ENCODE measurements at places on chromosomes 13 and 19. TPM values are rescaled to one million over a fixed set of nuclear protein-coding genes. Genes with fewer than 3 reads are reported as not detected.

- H3K27ac ChIP-seq: no peak overlapping the region
- no peaks in the 10 kb centered on the region for H3K36me3 ChIP-seq
- H3K27me3 ChIP-seq: no peaks in the 10 kb centered on the region
- no peaks in the 10 kb centered on the region for H3K4me1 ChIP-seq
- no peak overlapping the region for H3K4me3 ChIP-seq
- DNase-seq: no peak
Measured at GRCh38 chr13:84873951-84874350, 925.3 kb downstream of the SLITRK6 start.

GRCh38 chr13:42279986-42280385, 8.0 kb downstream of the AKAP11 start:
- H3K27me3 ChIP-seq: no peaks in the 10 kb centered on the region
- no peak overlapping the region for H3K4me3 ChIP-seq
- no peak for DNase-seq
- H3K36me3 ChIP-seq: peaks cover 26% of the 10 kb centered on the region

DNA sequence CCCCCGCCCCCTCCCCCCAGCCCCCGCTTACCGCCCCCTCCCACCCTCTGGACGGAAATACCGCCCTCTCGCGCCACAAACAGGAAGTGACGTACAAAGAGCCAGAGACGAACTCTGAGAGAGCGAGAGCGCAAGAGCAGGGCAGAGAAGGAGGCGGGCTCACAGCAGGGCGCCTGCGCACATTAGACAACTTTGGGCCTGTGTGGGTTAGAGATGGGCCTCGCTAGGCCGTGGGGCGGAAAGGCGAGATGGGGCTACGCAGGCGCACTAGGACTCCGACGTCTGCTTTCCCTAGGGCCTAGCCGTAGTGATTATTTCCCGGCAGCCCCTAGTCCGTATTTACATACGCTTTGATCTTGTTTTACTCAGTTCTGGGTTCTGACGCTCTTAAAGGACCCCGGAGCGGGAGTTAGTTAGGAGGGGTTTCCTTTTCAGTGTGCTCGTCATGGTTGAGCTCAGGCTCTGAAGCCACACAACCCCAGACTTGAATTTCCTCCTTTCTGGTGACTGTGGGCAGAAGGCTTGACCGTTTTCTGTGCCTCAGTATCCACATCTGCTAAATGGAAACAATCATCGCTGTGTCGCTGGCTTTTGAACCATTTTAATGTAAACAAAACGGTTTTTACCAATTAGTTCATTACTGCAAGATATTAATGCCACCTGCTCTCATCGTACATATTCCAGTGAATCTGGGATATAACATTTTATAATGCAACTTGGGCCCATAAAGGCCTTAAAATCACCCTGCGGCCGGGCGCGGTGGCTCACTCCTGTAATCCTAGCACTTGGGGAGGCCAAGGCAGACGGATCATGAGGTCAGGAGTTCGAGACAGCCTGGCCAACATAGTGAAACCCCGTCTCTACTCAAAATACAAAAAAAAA, 449 bp upstream of the AKT2 start:
- H3K4me3 ChIP-seq: peak overlapping the region; percentile 89
- peaks cover 43% of the 10 kb centered on the region for H3K4me1 ChIP-seq
- DNase-seq: peak; percentile 99
- no peaks in the 10 kb centered on the region for H3K27me3 ChIP-seq
- peaks cover 6% of the 10 kb centered on the region for H3K36me3 ChIP-seq

GRCh38 chr13:112072534-112073244, 5.7 kb downstream of the SOX1 start:
- DNase-seq: no peak
- no peak overlapping the region for H3K4me3 ChIP-seq
- peaks cover 20% of the 10 kb centered on the region for H3K36me3 ChIP-seq
- peaks cover 61% of the 10 kb centered on the region for H3K27me3 ChIP-seq
- H3K27ac ChIP-seq: no peak overlapping the region

GRCh38 chr19:52716522-52716921, 18.3 kb downstream of the ZNF611 start:
- H3K4me1 ChIP-seq: peaks cover 24% of the 10 kb centered on the region
- H3K36me3 ChIP-seq: peaks cover 91% of the 10 kb centered on the region
- peak overlapping the region; percentile 62 for H3K27ac ChIP-seq
- H3K27me3 ChIP-seq: no peaks in the 10 kb centered on the region
- no peak for DNase-seq

- peaks cover 6% of the 10 kb centered on the region for H3K4me1 ChIP-seq
- no peak for DNase-seq
- H3K27ac ChIP-seq: no peak overlapping the region
- H3K27me3 ChIP-seq: no peaks in the 10 kb centered on the region
Measured at GRCh38 chr19:35307931-35308330, 16.0 kb downstream of the MAG start.

GRCh38 chr19:7734220-7735203, 2.6 kb upstream of the CLEC4G start:
- no peak overlapping the region for H3K27ac ChIP-seq
- peaks cover 32% of the 10 kb centered on the region for H3K27me3 ChIP-seq
- H3K36me3 ChIP-seq: no peaks in the 10 kb centered on the region
- no peaks in the 10 kb centered on the region for H3K4me1 ChIP-seq
- H3K4me3 ChIP-seq: no peak overlapping the region
- no peak for DNase-seq

GRCh38 chr13:114071410-114071809, 61.0 kb downstream of the RASA3 start:
- H3K4me1 ChIP-seq: peaks cover 23% of the 10 kb centered on the region
- H3K27ac ChIP-seq: no peak overlapping the region
- no peak for DNase-seq
- H3K36me3 ChIP-seq: peaks cover 37% of the 10 kb centered on the region

DNA sequence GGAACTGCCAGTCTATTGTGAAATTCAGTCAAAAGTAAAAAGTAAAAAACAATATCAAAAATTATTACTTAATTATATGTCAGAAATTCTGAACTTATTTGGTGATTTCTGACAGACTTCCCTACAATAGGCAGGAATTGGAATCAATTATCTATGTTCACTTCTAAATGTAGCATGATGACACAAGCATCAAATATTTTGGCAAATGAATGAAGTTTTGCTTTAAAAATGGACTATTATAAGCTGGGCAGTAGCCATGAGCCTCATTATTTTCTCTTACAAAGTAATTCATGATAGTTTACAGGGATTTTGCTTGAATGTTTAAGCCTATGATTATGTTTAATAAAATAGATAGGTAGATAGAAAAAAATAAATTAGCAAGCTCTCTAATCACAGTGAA, 582.6 kb downstream of the SLITRK6 start:
- H3K36me3 ChIP-seq: no peaks in the 10 kb centered on the region
- H3K4me3 ChIP-seq: no peak overlapping the region
- no peak for DNase-seq
- H3K27me3 ChIP-seq: no peaks in the 10 kb centered on the region
- no peak overlapping the region for H3K27ac ChIP-seq
- H3K4me1 ChIP-seq: no peaks in the 10 kb centered on the region

DNA sequence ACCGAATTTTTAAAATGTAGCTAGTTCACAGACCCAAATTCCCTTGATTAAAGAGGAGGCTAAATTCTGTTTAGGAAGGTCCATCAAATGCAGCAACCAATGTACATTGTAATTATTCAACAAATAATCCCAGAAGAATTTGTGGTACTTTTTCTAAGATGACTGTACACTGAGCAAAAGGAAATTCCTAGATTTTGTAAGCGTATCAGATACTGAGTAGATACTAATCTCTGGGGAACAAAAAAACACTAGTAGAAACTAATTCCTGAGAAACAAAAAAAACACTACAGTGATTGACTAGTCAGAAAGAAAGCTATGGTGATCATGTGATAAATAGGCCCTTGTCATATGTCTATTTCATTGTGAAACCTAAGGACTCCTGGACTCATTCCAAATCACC, 246.1 kb downstream of the PCDH17 start:
- no peaks in the 10 kb centered on the region for H3K36me3 ChIP-seq
- no peak overlapping the region for H3K4me3 ChIP-seq
- H3K27me3 ChIP-seq: no peaks in the 10 kb centered on the region
- no peak overlapping the region for H3K27ac ChIP-seq

DNA sequence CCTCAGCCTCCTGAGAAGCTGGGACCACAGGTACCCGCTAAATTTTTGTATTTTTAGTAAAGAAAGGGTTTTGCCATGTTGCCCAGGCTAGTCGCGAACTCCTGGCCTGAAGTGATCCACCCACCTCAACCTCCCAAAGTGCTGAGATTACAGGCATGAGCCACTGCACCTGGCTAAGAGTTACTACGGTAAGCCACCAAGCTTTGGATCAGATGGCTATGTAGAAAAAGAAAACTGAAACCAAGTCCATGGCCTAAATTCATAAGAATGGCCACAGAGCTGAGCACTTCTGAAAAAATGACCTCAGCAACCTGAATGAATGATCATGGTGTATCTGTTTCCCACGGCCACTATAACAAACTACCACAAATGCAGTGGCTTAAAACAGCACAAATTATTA, 9.4 kb downstream of the OPA3 start:
- no peak overlapping the region for H3K4me3 ChIP-seq
- H3K4me1 ChIP-seq: peaks cover 6% of the 10 kb centered on the region
- no peaks in the 10 kb centered on the region for H3K36me3 ChIP-seq
- no peak overlapping the region for H3K27ac ChIP-seq
- DNase-seq: no peak

GRCh38 chr13:29703421-29703820, 107.9 kb upstream of the SLC7A1 start:
- no peak for DNase-seq
- H3K4me1 ChIP-seq: no peaks in the 10 kb centered on the region
- H3K4me3 ChIP-seq: no peak overlapping the region
- H3K27me3 ChIP-seq: peaks cover 29% of the 10 kb centered on the region
- no peak overlapping the region for H3K27ac ChIP-seq
- no peaks in the 10 kb centered on the region for H3K36me3 ChIP-seq

- H3K4me1 ChIP-seq: peaks cover 44% of the 10 kb centered on the region
- no peak overlapping the region for H3K27ac ChIP-seq
- no peak overlapping the region for H3K4me3 ChIP-seq
Measured at GRCh38 chr19:10817291-10818038, 18.5 kb downstream of the TMED1 start.

GRCh38 chr13:95434111-95434510, 118.4 kb upstream of the CLDN10 start:
- no peak overlapping the region for H3K27ac ChIP-seq
- H3K4me3 ChIP-seq: no peak overlapping the region
- H3K36me3 ChIP-seq: no peaks in the 10 kb centered on the region
- DNase-seq: no peak

DNA sequence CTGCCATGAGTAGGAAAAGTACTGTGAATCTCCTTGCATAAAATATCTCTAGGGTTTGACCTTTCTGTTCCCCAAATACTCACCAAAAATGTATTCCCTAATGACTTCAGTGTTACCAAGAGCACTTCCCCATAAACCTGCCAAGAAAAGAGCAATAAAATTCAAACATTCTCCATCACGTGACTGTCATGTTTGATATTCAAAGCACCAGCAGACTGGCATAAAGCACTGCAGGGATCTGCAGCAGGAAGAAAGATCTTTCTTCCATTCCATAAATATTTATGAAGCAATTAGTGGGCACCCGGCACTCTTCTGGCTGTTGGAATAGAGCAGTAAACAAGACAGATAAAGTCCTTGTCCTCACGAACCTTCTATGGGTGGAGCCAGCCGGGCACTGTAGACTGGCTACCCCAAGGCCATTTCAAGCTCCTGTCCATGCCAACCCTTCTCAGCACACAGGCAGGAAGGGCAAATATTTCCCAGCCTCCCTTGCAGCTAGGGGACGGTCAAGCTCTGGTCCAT, 20.3 kb downstream of the PLA2G4C start:
- no peak for DNase-seq
- no peak overlapping the region for H3K4me3 ChIP-seq

GRCh38 chr19:35117799-35118198, 2.2 kb downstream of the FXYD3 start:
- peaks cover 6% of the 10 kb centered on the region for H3K4me1 ChIP-seq
- DNase-seq: no peak
- no peaks in the 10 kb centered on the region for H3K27me3 ChIP-seq
- H3K27ac ChIP-seq: no peak overlapping the region

DNA sequence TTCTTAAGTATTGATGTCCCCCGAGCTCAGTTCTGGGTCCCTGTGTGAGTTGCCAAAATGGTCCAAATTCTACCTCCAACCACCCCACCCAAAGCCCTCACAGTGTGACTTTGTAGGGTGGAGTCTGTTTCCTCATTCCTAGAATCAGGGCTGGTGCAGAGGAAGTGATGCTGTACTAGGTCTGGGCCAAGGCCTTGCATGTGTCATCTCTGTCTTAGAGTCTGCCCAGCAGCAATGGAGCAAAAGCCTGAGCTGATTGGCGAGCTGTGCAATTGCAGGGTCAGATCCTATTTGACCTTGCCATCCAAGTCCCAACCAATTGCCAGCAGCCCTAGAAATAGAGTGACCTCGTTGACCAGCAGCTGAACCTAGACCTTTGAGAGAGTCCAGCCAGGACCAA, 97.0 kb upstream of the ANKRD10 start:
- peak; percentile 45 for DNase-seq
- H3K4me3 ChIP-seq: no peak overlapping the region

DNA sequence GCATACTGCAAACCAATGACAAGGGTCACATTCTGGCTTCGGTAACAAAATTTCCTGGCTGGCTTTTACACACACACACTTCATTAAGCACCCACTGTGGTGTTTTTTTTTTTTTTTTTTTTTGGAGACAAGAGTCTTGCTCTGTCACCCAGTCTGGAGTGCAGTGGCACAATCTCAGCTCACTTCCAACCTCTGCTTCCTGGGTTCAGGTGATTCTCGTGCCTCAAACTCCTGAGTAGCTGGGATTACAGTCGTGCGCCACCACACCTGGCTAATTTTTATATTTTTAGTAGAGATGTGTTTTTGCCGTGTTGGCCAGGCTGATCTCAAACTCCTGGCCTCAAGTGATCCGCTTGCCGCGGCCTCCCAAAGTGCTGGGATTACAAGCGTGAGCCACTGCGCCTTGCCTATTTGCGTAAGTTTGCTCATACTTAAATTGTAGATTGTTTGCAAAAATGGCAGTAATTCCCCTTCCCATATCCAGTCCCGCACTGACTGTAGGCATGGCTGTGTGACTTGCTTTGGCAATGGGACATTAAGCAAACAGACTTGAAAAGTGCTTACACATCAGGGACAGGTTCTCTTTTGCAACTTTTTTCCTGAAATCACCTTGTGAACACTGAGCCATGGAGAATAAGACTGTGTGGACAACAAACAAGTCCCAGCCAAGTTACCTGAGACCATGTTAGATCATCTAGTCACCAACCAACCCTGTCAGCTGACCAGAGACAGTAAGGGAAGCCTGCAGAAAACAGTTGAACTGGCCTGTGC, 42.1 kb upstream of the EBPL start:
- DNase-seq: no peak
- H3K27me3 ChIP-seq: no peaks in the 10 kb centered on the region
- H3K36me3 ChIP-seq: peaks cover 19% of the 10 kb centered on the region

PRR20B gene
- not detected for total RNA-seq

PPP1R12C gene
- total RNA-seq: 142 TPM

FLT1 gene
- total RNA-seq: 0.95 TPM

LILRA2 gene
- not detected for total RNA-seq

TJP3 gene
- 1.3 TPM for total RNA-seq

CBLC gene
- total RNA-seq: not detected

KLK12 gene
- not detected for total RNA-seq

FCER2 gene
- 0.31 TPM for total RNA-seq

ELSPBP1 gene
- total RNA-seq: not detected

ZNF729 gene
- not detected for total RNA-seq

ERFL gene
- 1.1 TPM for total RNA-seq

LMTK3 gene
- total RNA-seq: 3.7 TPM

All from activated CD8-positive, alpha-beta T cell treated with anti-CD3 and anti-CD28 coated beads, Interleukin-2, amount 10 ng/mL, durations not matched to agents 7 days and 5 days (primary cell).